Stimulated activated CD8-positive, alpha-beta memory T cell treated with anti-CD3 and anti-CD28 coated beads, Interleukin-4, amount 100 ng/mL, for 24 hours (primary cell): ENCODE measurements at places on chromosomes 6 and 20.

GRCh38 chr6:68158256-68158655, 476.8 kb upstream of the ADGRB3 start:
- DNase-seq: no peak

- no peak for DNase-seq
These were observed 31.6 kb upstream of the KIF25 start for GRCh38 chr6:167965592-167966539.

DNA sequence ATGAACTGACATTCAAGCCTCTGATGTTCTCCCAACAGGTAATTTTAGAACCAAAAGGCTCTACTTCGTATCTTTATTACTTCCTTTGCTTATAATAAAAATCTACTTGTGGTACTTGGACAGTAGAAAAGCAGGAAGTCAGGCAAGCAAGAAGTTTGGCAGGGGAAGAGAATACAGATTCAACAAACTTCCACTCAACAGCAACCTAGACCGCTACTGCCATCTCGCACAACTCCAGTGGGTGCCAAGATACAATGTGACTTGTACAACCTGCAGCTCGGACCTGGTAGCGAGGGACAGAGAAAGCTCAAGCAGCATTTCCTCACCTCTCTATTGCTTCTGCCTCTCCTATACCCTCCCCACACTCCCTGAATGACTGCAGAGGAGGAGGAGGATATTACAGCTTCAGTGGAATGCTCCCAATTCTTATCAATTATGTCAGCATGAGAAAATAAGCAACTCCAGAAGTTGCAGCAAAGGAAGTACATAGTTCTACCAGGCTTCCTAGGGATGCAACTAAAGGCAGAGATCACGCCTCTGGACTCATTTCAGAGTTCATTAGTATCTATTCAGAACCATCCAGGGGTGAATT, 76.5 kb downstream of the MBOAT1 start:
- no peak for DNase-seq

- DNase-seq: no peak
These were observed 237.6 kb downstream of the QKI start for GRCh38 chr6:163651915-163652668.

DNA sequence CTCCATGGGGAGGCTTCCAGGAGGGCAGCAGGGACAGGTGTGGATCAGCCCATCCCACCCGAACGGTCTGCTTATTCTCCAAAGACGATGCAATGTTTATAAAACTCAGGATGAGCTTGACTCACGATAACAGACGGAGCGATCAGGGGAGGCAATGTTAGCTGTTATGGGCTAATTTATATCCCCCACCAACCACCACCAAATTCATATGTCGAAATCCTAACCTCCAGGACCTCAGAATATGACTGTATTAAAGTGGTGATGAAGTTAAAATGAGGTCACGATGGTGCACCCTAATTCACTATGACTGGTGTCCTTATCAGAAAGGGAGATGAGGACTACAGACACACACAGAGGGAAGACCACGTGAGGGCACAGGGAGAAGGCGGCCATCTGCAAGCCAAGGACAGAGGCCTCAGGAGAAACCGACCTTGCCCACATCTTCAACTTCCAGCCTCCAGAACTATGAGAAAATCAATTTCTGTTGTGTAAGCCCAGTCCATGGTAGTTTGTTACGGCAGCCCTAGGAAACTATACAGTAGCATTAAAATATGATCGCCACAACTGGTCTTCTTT, 7.0 kb downstream of the ADTRP start:
- DNase-seq: no peak

GRCh38 chr20:4151991-4152695, 136.8 kb upstream of the RNF24 start:
- DNase-seq: no peak
